ENCODE measurements at places on chromosomes 6 and 20. TPM values are rescaled to one million over a fixed set of nuclear protein-coding genes. Genes with fewer than 3 reads are reported as not detected.

DNA sequence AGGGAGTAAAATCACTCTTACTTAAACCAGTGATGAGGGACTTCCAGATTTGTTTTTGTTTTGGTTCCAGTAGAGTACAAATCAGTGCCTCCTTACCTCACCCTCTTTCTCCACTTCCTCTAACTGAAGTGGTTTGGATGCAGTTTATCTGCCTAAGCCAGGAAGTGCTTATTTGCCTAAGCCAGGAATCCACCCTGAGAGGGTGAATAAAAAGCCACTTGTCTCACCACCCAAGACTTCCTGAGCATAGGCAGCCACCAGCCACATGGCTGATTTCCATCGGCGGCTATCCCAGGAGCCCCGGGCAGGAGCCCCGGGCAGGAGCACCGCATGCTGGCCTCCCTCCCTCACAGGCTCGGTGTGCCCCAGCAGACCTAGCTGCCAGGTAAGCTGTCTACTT, 12.0 kb downstream of the LRP11 start:
- no peaks in the 10 kb centered on the region for H3K27me3 ChIP-seq
- peaks cover 6% of the 10 kb centered on the region for H3K4me1 ChIP-seq
- no peaks in the 10 kb centered on the region for H3K36me3 ChIP-seq
- DNase-seq = no peak
- H3K27ac ChIP-seq = no peak overlapping the region

- peak overlapping the region; percentile 1 for H3K4me3 ChIP-seq
- H3K27me3 ChIP-seq = no peaks in the 10 kb centered on the region
- peak overlapping the region; percentile 53 for H3K27ac ChIP-seq
- peaks cover 7% of the 10 kb centered on the region for H3K4me1 ChIP-seq
- peak; percentile 85 for DNase-seq
Measured at GRCh38 chr6:151044465-151045441, 179.3 kb downstream of the MTHFD1L start.

GRCh38 chr6:87700397-87701343, 1.4 kb downstream of the AKIRIN2 start:
- H3K4me3 ChIP-seq = peak overlapping the region; percentile 93
- peak overlapping the region; percentile 98 for H3K27ac ChIP-seq
- peaks cover 10% of the 10 kb centered on the region for H3K4me1 ChIP-seq
- H3K36me3 ChIP-seq = peaks cover 2% of the 10 kb centered on the region

The CD24 gene
- 135 TPM for polyA plus RNA-seq

All from large intestine (tissue), 12 donors.